Iris pigment epithelial cell (primary cell): ENCODE measurements at places on chromosomes 2 and 18.

- DNase-seq: no peak
Observed at GRCh38 chr2:232700154-232700553, 3.0 kb downstream of the GIGYF2 start.

DNA sequence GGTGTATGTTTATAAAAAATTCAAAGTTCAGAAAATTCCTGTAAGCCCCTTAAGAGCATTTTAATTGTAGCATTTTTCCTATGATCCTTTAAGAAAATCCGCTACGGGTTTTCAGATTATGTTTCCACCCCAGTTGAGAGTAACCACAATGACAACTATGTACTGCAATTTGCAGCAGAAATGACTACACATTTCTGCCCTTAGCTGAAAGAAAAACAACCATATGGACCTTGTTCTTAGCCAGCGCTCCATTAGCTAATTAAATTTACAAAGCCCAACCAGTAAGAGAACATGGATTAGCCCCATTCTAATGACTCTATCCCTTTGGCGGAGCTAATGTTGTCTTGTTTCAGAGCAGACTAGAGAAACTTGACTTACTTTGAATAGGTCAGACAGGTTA, 247.6 kb downstream of the SLC8A1 start:
- DNase-seq: peak; percentile 35

DNA sequence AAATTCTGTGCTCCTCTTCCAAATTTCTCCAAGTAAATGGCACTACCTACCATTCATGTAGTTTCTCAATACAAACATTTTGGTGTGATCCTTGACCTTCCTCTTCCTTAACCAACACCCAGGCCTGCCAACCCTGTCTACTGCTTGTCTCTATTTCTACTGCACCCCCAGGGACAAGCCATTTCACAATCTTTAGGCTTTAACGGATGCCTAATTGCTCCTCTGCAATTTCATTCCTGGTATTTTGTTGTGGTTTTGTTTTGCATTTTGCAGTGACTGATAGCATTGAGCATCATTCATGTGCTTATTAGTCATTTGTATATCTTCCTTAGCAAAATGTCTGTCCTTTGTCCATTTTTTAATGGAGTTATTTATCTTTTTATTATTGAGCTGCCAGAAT, 10.0 kb downstream of the FAP start:
- peak; percentile 90 for DNase-seq

GRCh38 chr18:44558767-44559166, 121.9 kb upstream of the SETBP1 start:
- no peak for DNase-seq

DNA sequence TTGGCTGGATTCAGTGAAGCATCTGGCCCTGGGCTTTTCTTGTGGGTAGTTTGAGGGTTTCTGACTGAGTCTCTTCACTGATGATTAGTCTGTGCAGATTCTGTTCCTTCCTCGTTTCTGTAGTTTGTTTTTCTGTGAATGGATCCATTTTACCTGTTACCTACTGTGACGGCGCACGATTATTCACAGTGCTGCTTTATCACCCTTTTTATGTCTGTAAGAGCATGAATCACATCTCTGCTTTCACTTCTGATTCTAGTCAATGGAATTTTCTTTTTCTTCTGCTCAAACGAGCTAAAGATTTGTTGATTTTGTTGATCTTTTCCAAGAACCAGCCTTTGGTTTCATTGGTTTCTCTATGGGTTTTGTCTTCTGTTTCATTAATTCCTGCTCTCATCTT, 60.8 kb downstream of the SLC66A2 start:
- DNase-seq: no peak

DNA sequence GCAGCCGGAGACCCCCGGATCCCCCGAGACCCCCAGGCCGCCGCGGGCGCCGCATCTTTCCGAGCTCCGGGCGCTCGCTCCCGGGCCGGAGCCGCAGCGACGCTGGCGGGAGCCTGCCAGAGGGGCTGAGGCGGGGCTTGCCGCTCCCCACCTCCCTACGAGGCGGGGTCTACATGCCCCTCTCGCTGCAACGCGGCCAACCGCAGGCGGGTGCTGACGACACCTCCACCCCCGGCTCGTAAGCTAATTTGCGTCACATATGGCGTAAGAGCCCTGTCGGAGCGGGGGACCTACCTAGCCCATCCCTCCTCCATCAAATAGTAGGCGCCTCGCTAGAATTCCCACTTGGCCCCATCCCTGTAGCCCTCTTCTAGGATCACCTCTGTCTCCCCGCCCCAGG, at the start of gene PTPRN:
TSS of gene PTPRN (minus strand) at position 124 of the 400 bp plus-strand sequence. CDS start at position 55, 69 bp downstream.
- DNase-seq: peak; percentile 27

DNA sequence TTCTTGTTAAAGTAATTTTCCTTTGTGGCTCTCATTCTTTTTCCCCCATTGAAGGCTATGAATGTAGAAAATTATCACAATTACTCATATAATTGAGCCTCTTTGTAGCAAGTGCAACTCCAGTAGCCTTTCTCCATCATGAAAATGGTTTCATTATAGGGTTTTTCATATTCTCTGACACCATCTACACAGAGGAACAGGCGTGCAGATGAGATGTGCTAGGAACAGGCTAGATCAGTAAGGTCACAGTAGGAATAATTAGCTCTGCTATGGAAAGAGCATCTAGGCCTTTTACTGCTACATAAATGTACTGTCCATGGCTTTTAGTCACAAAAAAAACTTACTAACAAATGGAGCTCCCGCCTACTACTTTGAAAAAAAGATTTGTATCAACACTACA, 12.6 kb upstream of the DLX1 start:
- DNase-seq: no peak

GRCh38 chr18:45916302-45916701, 50.8 kb downstream of the EPG5 start:
- DNase-seq: no peak

GRCh38 chr2:20091305-20091991, 40.0 kb upstream of the LAPTM4A start:
- peak; percentile 92 for DNase-seq

DNA sequence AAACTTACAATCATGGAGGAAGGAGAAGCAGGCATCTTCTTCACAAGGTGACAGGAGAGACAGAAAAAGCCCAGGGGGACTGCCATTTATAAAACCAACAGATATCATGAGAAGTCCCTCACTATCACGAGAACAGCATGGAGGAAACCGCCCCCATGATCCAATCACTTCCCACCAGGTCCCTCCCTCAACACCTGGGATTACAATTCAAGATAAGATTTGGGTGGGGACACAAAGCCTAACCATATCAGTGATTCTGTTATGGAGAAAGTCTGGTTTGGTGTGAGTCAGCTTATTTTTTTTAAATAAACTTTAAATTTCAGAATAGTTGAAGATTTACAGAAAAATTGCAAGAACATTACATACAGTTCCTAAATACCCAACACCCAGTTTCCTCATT, 84.7 kb upstream of the SP3 start:
- DNase-seq: no peak

- no peak for DNase-seq
Observed at GRCh38 chr2:85423525-85423924, 5.0 kb downstream of the SH2D6 start.

DNA sequence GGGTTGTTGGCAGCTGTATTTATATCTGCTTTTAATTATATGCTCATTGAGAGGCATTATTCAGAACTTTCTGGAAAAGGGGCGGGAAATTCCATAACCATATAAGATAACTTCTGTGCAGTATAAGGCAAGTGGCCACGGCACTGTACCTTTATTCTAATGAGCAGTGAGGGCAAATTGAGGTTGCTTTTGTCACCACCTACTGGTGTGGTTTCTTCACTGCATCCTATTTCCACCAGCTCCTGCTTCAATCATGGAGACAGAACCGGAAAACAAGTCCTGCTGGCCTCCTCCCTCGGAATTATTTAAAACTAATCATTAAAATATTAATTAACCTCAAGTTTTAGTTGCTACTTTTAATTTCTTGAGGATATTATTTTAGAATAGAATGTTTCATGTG, 759.4 kb downstream of the CBLN2 start:
- no peak for DNase-seq

DNA sequence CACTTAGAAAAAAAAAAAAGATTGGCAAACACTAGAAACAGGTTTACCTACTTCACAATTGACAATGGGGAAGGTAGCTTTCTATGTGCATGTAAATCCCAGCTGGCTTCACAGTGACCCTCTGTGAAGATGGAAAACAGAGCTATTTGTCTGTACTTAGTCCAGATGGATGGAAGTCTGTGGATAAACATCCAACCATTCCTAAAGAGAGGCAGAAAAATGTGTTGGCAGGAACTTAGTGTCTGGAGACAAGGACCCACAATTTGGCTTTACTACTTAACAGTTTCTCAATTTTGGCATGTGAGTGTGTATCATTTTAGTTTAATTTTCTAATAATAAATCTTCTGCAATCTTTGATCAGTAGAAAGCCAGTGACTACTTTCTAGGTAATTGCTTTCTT, 154.4 kb downstream of the RAD51AP2 start:
- DNase-seq: no peak

DNA sequence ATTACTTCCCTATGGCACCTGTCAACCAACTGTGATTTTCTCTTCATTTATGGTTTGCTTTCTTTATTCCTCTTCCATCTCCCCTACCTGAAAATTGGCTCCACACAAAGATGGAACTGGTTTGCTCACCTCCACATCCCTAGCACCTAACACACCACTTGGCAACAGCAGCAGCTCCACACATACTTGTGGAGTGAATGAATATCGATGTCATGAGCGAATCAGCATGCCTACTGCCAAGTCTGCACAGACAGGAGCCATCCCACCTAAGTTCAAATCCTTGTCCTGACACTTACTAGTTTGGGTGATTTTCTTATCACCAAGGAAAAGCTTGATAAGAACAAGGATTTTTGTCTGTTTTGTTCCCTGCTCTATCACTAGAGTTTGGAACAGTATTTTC, 191.4 kb upstream of the TMEM200C start:
- DNase-seq: no peak

GRCh38 chr18:10138719-10139118, 224.9 kb downstream of the VAPA start:
- DNase-seq: no peak

DNA sequence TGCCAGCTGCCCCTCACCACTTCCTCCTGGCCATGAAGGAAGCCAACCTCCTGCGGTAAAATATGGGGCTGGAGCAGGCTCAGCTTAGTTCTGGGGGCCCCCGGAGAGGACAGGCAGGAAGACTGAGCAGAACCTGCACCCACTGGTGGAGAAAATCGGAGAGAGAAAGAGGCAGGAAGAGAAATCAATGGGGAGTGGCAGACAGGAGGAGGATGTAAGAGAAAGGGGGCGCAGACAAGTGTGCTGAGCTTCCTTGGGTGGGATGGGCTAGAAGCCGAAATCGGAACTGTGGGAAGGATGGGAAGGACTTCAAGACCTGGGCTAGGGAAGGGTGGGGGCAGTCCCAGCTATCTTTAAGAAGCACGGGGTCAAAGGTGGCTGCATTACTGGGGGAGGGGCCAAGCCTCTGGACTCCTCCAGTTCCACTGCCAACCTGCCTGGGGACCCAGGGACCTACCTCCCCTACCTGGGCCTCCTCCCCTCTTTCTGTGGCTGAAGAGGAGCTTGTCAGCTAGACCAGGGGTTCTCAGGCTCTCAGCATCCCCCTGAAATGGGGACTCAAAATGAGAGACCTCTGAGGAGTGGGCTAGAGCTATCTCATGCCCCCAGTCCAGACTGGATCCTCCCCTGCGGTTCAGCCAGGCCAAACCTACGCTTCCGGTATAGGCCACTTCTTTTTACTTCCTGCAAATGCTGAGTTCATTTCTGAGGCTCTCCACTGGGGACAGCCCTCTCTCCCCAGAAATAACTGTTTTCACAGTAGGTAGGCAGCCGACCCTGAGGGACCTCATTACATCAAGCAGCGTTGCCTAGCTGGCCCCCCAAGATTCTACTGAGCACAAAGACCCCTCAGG, 33.6 kb upstream of the B3GNT7 start:
- no peak for DNase-seq

DNA sequence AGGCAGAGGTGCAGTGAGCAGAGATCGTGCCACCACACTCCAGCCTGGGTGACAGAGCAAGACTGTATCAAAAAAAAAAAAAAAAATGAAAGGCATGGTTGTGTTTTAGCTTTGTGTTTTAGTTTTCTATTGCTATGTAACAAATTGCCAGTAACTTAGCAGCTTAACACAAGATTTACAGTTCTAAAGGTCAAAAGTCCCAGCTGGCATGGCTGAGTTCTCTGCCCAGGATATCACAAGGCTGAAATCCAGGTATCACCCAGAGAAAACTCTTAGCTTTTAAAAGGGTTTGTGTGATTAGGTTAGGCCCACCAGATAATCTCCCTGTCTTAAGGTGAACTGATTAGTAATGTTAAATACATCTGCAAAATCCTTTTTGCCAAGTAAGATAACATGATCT, 107.7 kb upstream of the YPEL5 start:
- DNase-seq: no peak

DNA sequence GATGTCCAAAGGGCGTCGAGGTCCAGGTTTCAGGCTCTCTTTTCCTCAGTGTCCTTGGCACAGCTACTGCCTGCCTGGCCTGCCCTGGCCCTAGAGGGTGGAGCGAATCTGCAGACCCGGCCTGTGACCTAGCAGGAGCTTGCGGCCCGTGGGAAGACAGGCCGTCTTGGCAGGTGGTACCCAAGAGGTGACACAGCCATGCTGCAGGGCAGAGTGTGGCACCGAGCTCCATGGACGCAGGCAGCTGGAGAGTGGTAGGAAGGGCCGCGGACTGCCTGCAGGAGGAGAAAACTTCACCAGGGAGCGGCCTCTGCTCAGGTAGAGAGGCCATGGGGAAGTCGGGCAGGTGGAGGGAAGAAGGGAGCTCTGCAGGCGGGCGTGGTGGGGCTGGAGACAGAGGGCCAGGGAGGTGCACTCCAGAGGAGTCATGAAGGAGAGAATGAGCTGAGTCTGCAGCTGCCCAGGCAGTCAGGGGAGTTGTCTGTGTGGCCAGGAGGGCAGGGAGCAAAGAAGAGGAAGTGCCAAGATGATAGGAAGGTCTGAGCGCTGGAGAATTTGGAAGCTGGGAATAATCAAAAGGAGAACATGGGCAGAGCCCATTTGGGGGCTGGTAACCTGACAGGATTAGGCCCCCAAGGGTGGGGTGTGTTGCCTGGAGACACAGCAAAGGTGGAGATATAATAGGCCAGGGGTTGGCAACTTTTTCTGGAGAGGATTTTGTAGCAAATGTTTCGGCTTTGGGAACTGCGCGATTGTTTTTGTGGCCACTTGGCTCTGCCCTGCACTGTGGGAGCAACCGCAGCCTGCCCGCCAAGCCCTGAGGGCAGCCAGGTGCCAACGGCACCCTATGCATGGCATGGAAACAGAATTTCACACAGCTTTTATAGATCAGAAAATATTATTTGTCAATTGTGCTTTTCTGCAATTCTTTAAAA, 154.4 kb upstream of the PXDN start:
- DNase-seq: no peak

- DNase-seq: peak; percentile 38
Observed at GRCh38 chr2:150011161-150011730, 423.7 kb upstream of the MMADHC start.

DNA sequence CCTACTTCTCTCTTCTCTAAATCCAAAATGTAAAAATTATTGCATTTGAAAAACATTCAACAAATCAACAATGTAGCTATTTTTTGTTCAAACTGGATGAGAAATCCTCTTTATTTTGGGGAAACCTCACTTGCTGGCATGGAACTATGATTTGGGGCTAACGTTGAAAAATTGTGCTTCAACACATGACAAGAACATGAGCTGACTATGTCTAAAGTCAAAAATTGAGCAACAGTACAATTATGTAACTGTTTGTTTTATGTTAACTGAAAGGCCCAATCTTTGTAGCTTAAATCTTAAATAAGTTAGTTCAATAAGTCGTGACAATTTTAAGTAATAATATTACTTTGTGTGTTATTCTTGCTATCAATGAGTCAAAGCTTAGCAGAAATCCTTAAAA, 67.3 kb downstream of the TMEFF2 start:
- peak; percentile 10 for DNase-seq
